ENCODE measurements at places on chromosomes 3 and 15.

GRCh38 chr3:171981271-171981605 lies 58.1 kb upstream of the FNDC3B start:
- no peak for DNase-seq

GRCh38 chr3:20842594-20843436 lies 656.8 kb upstream of the SGO1 start:
- no peak for DNase-seq

DNA sequence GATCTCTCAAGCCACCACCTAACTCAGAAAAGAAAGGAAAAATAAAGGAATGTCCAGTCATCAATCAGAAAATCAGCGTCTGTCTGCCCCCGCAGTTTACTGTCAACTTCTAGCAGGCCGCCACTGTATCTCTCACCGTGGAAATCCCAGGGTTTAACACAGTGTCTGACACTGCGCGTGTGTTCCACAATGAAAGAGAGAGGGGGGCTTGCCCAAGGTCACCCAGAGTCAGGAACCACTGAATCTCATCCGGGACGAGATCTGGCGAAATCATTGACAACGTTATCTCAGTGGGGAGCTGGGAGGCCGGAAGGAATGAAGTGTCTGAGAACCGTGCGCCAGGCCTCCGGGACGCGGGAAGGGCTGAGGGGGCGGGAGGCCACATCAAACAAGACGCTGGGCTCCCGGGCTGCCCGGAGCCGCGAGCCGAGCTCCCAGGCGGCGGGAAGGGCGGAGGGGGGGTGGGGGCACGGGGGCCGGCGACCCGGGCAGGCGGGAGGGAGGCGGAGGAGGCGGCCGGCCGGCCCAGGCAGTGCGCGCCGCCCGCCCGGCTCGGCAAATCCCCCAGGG lies 2.2 kb upstream of the HES1 start:
- peak; percentile 67 for DNase-seq

GRCh38 chr3:23832523-23832922 lies 26.8 kb downstream of the UBE2E1 start:
- DNase-seq = no peak

DNA sequence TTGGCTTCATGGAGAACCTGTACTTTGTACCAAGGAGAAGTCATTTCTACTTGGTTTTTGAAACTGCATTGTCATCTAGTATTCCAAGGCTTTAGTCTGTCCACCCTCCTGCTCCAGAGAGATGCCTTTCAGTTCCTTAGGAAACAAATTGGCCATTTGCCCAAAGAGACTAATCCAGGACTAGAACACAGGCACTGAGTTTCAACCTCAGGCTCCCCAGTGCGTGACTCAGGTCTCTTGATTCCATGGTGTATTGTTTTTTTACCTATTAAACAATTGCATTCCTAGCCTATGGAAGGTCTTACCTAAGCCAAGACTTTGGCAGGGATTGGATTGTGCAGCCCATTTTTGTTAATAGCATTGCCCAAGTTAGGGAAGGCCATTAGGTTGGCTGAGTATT lies 214.8 kb upstream of the CTDSPL start:
- peak; percentile 9 for DNase-seq

- peak; percentile 35 for DNase-seq
Observed at GRCh38 chr15:29939404-29939803, 117.1 kb upstream of the TJP1 start.

DNA sequence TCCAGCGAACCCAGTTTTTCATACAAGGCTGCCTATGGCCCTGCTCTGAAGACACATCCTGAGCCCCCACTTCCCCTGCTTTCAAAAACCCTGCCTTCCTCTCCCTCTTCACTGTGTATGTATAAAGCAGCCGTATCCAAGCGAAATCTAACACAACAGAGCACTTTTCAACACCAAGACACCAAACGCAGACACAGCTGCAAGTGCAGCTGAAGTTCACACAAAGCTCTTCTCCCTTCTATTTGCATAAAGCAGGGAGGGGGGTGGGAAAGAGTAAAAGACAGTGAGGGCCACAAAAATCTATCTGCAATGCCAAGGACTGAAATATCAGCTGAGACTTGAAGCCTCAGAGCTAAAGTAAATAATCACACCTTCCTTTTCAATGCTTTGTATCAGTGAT lies 35.1 kb upstream of the CSPG5 start:
- DNase-seq = no peak

GRCh38 chr3:126460381-126460780 lies 15.3 kb downstream of the ZXDC start:
- no peak for DNase-seq

DNA sequence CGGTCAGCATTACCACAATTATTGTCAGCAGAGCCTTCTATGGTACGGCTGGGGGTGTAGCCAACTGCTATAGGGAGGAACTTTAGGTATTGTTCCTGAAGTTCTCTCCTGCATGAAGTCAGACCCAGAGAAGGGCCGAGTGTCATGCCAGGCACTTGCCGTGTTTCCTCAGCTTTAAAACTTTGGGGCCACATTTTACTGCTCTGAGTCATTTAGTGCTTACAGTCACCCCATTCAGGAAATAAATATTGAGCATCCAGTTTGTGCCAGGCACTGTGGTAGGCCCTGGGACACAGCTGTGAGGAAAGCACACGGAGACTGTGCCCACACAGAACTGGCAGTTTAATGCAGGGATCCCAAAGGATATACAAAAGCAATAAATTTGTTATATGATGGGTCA lies 54.5 kb upstream of the APEH start:
- DNase-seq = no peak

DNA sequence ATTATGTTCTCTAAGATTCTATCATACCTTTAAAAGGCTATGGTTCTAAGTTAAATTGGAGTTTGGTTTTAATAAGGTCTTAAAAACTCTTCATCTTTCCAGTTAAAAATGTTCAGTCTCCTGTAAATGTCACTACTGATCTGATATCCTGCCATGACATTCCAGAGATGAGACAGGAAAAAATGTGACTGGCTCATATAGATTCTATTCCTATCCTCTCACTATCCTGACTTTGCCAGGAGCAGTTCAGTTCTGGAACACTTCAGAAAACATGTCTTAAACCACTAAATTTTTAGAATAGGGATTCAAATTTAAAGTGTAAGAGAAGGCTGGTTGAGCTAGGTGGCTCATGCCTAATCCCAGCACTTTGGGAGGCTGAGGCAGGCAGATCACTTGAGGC lies 170.9 kb downstream of the TNIK start:
- no peak for DNase-seq

DNA sequence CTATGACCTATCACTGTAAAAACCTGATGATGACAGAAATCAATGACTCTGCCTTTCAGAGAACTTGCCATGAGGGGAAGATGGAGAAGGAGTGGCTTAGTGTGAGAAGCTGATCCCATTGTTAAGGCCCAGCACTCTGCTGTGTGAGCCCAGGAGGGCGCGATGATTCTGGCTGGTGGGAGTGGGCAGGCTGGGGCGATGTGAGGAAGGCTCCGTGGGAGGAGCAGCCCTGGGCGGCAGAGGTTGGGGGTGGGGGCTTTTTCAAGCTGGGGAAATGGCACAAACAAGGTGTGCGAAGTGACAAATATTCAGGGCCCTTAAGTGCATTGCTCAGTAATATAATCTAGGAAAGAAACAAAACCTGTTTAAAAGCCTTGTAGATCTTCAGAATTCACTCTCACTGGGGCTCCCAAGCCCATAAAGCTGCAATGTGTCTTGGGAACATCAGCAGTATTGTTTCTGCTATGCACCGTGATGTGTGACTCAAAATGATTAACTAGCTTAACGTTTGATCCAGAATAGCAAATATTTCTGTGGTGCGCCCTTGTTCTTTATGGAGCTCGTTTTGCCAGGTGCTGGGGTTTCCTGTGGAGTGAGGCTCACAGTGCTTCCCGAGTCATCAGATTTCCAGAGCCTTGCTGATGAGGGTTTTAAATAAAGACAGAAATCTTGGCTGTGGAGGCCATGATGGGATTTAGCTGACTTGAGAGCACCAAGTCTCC lies 141.0 kb downstream of the CHDH start:
- DNase-seq = no peak

GRCh38 chr15:60004846-60005351 lies 788 bp downstream of the FOXB1 start:
- DNase-seq = no peak
